ENCODE measurements at places on chromosomes 7 and 10.

GRCh38 chr10:119602241-119603095 lies 5.7 kb upstream of the TIAL1 start:
- ATAC-seq: peak; percentile 89

DNA sequence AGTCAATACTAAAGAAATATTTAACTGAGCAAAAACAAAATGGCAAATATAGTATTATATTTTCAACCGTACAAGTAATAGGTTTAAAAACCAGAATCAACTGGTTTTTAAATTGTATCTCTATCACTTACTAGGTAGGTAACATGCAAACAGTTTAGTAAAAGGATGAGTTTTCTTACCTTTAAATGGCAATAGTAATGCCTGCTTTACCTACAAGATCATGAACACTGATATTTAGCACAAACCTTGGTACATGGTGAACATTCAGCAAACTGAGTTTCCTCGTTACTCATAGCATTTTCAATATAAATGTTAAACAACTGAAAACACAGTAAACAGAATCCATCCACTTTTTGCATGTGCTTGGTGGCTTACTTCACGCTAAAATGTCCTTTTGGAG lies 389.1 kb downstream of the PARD3 start:
- no peak for ATAC-seq

DNA sequence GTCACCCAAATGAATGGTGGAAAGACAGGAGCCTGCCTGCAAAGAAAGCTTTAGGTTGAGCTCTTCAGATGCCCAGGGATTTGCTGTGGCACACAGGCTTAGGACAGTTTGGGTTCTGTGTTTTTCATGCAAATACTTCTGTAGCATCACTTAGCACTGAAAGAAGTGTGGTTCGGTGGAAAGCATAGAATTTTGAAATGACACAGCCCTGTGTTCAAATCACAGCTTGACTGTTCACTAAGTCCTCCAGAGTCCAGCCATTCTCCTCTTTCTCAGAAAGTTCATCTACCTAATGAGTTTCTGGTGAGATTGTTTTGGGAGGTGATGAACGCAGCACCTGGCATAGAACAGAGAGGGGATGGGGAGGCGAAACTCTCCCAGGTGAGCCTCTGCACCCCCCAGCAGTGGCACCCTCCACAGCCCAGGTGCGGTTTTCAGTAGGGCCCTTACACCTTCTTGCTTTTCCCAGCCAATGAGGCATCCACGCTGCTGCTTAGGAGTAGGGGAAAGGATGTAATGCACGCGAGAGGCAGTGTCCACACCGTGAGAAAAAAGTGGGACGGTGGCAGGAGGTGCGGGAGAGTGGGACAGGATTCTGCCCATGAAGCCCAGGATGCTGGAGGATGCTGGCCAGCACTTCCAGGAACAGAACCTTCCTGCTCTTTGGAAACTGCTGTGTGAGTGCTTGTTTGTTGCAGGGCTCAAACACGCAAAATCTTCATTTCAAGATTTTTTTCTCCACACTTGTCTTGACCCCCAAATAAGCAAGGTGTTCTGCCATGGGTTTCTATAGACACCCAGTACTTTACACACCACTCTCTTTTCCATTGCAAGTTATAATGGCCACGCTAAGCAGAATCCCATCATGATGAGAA lies 11.6 kb downstream of the EN2 start:
- ATAC-seq: no peak

DNA sequence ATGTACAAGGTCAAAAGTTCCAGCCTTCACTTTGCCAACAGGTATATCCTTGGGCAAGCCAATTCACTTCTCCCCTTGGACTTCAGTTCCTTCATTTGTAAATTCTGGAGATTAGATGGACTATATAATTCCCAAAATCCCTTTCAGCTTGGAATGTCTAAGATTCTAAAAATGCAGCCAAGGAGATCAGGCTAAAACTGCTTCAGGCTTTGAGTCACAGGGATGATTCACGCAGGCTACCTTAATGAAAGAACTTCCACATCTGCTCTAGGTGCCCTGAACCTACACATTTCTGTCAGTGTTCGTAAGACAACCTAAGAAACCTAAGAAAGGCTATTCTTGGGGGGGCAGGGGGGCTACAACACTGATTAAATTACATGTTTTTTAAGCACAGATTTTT lies 7.1 kb downstream of the CPVL start:
- ATAC-seq: no peak

- no peak for ATAC-seq
These were observed 99.0 kb upstream of the GATA3 start for GRCh38 chr10:7955446-7955845.

- no peak for ATAC-seq
These were observed 78.3 kb downstream of the ST8SIA6 start for GRCh38 chr10:17375936-17376584.

DNA sequence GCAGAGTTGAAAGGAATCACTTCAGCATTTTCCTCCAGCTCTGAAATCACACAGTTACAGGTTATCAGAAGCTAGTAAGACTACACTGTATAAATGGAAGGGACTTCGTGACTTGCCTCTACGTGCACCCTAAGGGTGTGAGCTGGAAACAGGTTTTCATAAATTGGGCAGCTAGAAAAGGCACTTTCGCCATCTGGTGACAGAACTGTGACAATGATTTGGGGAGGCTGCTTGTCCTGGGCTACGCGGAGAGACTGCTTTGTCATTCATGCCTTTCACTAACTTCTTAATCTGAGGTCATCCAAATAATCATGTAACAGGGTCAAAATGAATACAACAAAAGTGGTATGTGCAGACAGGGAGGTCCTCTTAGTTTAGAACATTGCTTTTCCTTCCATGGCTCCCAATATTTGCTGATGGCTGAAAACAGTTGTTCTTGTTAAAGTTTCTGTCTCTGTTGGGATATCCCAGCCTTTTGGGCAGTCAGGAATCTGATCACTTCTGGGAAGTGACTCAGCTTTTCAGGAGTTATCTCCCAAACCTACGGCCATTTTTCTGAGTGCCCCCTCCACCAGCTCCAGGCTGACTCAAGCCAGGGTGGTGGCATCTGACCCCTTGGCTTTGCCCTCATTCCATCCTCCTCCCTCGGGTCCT lies 17.8 kb downstream of the VWC2 start:
- no peak for ATAC-seq

- no peak for ATAC-seq
These were observed 6.8 kb downstream of the PARD3 start for GRCh38 chr10:34808336-34808735.

DNA sequence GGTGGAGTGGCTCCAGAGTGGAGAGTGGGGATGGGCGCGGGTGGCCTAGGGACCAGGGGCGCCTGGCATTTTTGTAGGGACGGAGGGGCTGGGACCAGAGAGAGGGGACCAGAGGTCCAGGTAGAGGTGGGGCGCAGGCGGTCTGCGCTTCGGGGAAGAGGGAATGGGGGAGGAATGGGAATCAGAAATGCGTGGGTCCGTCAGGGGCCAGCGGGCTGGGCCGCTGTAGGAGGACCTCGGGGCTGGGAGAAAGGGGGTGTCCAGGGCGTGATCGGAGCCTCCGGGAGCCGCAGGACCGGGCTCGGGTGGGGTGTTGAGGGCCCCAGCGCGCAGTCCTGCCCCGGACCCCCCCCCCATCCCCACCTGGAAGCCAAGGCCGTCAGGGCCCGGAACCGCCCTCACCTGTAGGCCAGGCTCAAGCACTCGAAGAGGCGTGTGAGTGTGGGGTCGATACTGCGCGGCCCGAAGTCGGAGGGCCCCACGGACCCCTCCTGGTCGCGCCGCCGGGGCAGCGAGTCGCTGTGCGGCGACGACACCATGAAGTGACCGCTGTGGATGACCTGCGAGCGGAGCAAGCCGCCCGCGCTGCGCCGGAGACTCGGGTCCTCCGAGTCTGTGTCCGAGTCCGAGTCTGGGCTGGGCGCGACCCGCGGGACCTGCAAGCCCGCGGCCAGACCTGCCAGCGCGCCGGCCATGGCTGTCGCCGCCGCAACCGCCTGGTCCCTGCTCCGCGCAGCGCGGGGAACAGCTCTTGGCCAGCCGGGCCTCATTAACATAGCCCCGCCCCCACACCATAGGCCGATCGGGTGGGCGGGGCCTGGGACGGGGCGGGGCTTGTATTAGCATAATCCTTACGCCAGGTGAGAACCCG lies at the start of gene MLXIPL:
MLXIPL (minus strand) TSS at position 725 of the 871 bp plus-strand sequence; CDS start at position 695, 30 bp downstream.
- peak; percentile 90 for ATAC-seq
